Karpas-422 (cell line): ENCODE measurements at places on chromosomes 11 and 22. TPM values are rescaled to one million over a fixed set of nuclear protein-coding genes. Genes with fewer than 3 reads are reported as not detected.

Gene CD3G
- 88.1 and 158 TPM in 2 replicates for total RNA-seq

Gene HTR3A
- 242 and 254 TPM in 2 replicates for total RNA-seq

Gene NELL1
- 0.19 and 0.25 TPM in 2 replicates for total RNA-seq

Gene CCDC87
- 0.22 and 0.75 TPM in 2 replicates for total RNA-seq

Gene FAM227A
- total RNA-seq: 3.7 and 14.4 TPM in 2 replicates

Gene PTPRCAP
- total RNA-seq: 161 and 348 TPM in 2 replicates

Gene SYT13
- total RNA-seq: not detected in 2 replicates

Gene RASGRP2
- total RNA-seq: 4.0 and 5.3 TPM in 2 replicates

Gene CNIH2
- 0.34 and 6.6 TPM in 2 replicates for total RNA-seq

Gene TSPAN18
- 0.90 and 1.8 TPM in 2 replicates for total RNA-seq
